Activated CD4-positive, alpha-beta T cell treated with anti-CD3 and anti-CD28 coated beads for 1 hour (primary cell): ENCODE measurements at places on chromosomes 2 and 18.

- no peak for DNase-seq
Measured at GRCh38 chr2:45009303-45009927, at the start of gene SIX2. Gene SIX2 (minus strand): TSS chr2:45009452. CDS start chr2:45009110, 342 bp downstream.

- no peak for DNase-seq
Measured at GRCh38 chr2:17104454-17104853, 413.8 kb downstream of the RAD51AP2 start.

DNA sequence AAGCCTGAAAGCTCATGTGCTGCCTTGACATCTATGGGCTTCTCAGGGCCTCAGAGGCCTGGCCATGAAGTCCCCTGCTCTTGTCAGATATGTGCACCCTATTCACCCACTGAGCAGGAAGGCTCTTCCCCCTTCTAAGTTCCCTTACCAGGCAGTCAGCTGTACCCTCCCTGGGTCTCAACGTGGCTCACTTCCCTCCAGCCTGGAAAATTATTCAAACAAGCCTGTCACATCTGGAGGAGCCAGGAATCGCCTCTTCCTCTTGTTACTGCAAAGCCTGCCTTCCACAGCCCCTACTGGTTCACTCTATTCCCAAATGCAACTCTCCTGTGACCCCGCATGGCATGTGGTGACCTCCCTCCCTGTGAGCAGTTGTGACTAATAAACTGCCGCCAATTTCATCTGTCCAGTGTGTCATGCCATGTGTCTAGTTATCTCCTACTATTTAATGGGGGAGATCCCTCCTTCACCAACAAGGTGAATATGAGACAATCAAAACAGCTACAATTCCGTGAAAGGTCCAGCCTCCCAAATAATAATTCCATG is 8.4 kb upstream of the SERPINB8 start:
- no peak for DNase-seq

DNA sequence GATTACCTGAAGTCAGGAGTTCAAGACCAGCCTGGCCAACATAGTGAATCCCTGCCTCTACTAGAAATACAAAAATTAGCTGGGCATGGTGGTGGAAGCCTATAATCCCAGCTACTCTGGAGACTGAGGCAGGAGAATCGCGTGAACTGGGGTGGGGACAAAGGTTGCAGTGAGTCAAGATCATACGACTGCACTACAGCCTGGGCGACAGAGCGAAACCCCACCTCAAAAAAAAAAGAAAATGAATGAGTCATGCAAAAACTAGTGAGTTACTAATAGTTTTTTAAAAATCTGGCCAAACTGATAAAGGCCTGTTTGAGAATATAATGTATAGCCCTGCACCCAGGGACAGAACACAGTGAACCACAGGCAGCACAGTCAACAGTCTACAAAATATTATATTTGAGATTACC is 17.5 kb downstream of the AFG3L2 start:
- DNase-seq = no peak

DNA sequence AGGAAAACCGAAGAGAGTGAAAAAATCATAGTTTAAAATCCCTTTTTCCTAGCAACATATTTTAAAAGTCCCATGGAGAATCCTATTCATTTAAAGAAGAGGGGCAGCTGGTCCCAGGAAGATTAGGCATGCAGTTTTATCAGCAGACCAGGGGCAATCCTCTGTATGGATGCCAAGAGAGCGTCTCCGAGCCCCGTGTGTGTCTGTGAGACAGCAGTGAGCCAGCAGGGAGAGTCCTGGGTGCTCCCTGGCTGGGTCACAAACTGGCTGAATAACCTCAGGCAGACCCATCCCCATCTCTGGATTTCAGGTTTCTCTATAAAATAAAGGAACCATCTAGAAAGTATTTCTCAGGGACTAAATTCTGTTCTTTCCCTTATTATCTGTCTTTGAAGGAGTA is 128.2 kb upstream of the RIOK3 start:
- no peak for DNase-seq

- DNase-seq = no peak
Measured at GRCh38 chr2:231277962-231278361, 79.5 kb downstream of the ARMC9 start.

GRCh38 chr2:144464730-144465129 is 55.2 kb downstream of the ZEB2 start:
- DNase-seq = no peak

DNA sequence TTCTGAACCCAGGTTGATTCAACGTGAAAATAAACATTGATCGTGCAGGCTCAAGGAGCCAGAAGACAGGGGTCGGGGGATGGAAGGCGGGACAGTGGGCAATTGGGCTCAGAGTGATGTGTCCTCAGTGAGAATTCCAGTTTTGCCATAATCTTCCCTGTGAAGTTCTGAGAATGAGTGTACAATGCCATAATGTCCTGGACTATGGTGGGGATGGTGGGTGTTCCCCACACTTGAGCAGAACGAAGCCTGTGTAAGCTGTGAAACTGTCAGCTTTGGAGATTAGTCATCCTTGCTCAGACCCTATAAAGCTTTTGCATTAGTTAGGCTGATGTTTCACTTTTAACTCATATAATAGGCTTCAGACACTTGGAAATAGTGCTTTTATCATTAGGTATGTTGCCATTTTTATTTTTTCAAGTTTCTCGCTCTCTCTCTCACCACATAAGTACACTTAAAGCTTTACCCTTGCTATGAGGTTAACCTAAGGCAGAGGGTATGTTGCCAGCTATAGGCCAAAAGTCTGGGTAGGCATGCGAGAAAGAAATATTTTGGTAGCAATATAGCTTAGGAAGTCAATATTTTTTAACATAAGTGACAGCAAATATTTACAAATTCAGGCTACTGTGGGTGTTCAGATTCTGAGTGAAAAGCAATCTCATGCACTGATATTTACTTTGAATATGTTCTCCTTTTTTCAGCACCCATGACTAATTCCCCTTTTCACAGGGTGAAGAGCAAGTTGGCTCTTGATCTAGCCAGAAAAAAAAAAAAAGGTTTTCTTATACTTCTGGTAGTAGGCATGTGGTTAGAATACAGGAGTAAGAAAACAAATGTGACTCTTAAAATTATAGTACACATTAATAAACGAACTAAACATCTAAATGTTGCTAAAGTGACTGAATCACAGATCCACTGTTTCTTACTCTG is 47.2 kb downstream of the CDC42EP3 start:
- DNase-seq = no peak

DNA sequence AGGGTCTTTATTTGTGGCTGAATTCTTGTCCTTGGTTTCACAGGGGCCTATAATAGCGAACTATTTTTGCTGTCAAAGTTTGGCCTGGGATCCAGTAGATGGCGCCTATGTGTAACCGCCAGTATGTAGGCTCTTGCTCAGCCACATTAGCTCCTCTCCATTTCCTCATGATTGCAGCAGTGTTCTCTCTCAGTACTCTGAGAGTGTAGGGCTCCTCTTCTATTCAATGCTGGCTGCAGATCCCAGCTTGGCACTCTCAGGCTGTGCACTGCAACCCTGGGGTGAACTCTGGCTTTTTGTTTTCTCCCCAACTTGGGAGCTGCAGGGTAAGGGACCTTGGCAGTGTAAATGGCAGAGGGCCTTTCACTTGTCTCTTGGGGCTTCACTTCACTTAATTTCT is 344.6 kb upstream of the CHAC2 start:
- no peak for DNase-seq
